MM.1S (cell line): ENCODE measurements at places on chromosomes 11 and 22.
A peak's percentile ranks its signal among the peaks of the same experiment; 100 is the strongest.

GRCh38 chr11:125679397-125679796, 1.2 kb downstream of the ACRV1 start:
- no peak for DNase-seq

DNA sequence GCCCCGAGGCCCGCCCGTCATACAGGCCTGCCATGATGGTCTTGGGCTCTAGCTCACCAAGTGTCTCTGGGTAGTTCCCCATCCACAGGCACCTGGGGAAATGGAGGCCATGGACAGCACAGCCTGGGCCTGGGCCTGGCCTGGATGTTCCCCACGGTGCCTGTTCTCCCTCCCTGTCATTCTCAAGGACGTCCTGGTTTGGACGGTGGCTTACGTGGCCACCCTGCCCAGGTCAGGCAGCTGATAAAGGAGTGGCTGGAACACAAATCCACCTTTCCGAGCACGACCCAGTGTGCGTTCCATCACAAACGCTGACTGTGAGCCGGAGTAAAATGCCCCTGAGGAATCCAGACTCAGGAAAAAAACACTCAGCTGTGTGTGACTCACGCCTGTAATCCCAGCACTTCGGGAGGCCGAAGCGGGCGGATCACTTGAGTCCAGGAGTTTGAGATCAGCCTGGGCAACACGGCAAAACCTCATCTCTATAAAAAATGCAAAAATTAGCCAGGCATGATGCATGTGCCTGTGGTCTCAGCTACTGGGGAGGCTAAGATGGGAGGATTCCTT, 41.2 kb upstream of the TESMIN start:
- no peak for DNase-seq

- DNase-seq = no peak
These were observed 25.3 kb upstream of the LMO1 start for GRCh38 chr11:8288824-8289491.

GRCh38 chr11:113173126-113173525, 141.3 kb upstream of the TTC12 start:
- no peak for DNase-seq

DNA sequence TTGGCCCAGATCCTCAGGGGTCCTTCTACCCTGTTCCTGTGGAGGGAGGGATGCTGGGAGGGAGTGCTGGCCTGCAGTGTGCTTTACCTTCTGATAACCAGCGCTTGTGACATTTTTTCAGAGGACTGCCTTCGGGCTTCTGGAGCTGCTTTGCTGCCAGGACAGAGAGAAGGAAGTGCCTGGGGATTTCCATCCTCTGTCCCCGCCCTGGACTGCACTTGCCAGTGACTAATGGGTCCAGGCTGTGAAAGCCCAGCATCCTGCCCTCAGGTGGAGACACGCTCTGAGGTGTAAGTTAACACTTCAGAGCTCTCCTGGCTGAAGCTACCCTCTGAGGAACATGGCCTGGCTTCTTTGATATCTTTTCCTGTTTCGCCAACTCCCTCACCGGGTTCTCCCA, 158.7 kb upstream of the SYT13 start:
- DNase-seq = no peak

DNA sequence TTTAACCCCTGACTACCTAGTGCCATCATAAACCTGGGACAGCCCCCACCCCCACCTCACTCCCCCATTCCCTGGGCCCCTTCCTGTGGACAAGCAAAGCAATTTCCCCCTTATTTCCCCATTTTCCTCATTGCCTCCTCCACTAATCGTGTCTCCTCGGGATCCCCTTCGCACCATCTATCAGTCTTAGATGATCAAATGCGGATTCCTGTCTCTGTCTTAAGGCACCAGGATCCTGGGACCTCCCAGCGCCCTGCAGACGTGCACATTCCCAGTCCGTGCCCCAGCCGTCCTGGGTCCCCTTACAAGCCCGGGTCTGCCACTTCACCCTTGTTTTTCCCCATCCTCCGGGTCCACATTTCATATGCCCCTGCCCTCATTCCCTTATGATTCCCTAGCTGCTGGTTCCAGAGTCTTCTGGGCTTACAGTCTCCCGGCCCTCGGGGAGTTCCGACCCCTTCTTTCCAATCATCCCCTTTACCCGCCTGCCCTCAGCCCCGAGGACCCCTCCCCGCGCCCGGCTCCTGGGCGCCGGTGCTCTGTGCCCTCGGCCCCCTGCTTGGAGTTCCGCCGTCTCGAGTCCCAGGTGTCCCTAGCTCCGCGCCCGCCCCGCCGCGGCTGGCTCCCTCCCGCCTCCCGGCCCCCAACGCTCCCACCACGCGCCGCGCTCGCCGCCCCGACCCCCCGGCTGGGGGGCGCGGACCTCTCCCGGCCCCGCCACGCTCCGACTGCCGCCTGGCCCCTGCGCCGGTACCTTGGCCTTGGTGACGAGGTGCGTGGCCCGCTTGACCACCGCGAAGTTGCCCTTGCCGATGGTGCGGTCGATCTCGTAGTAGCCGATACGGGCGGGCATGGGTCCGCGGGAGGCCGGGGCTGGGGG, 599 bp downstream of the SIK3 start:
- peak; percentile 25 for DNase-seq

- DNase-seq = no peak
These were observed 32.1 kb upstream of the CD81 start for GRCh38 chr11:2345050-2345449.
